NCI-H1092 (cell line): ENCODE measurements at places on chromosomes 3 and 15.

DNA sequence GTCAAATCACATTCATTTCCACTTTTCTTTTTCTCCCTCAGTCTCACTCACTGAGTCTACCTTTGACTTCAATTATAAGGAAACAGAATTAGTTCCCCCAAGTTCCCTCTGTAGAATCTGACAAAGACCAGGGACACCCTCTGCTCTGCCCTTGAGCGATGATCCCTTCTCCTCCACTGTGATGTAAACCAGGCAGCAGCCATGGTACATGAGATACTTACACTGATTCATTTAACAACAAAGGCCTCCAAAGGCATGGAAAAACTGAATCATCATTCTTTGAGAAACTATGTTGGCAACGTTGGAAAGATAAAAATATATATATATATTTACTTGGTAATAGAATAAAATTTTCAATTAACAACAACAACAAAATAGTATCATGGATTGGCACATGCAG is 84.1 kb downstream of the P3H2 start:
- no peak for DNase-seq

- no peak for DNase-seq
Observed at GRCh38 chr3:49872801-49873281, 3.1 kb upstream of the CAMKV start.

DNA sequence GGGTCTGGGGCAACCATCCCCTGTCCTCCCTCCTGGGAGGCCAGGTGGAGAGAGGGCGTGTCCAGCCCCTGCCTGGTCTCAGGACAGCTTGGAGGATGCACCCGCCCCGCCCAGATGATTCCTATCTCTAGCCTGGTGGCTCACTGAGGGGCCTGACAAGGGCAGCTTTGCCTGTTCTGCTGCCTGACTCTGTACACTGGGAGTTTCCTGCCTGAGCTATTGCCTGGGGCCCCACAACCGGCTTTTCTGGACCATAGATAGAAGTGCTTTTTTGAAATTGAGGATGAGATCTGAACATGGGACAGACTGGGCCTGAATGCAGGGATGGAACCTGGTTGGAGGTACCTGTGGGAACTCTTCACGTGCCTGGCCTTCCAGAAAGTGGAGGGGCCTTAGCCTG is 751 bp upstream of the PLA2G4E start:
- DNase-seq, result no peak

GRCh38 chr3:57274845-57275244 is 17.6 kb downstream of the ASB14 start:
- no peak for DNase-seq

- DNase-seq, result no peak
Observed at GRCh38 chr15:69496001-69496400, 43.4 kb downstream of the RPLP1 start.

- no peak for DNase-seq
Observed at GRCh38 chr3:8678751-8679150, 34.2 kb upstream of the SSUH2 start.

DNA sequence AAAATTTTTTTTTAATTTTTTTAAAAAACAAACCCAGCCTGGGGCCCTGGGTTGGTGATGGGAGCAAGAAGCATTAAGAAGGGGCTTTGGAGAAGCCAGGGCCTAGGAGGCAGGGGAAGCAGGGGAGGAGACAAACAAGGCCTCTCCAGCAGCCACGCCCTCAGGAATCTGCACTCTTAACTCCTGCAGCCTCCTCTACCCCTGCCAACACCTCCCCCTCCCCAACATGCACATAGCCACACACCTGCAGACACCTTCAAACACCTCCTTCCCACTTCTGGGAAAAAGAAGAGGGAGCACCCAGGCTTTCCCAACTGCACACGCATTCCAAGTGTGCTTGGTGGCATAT is 2.7 kb upstream of the DCAF1 start:
- DNase-seq, result no peak
